ENCODE measurements at places on chromosomes 16 and 17. TPM values are rescaled to one million over a fixed set of nuclear protein-coding genes. Genes with fewer than 3 reads are reported as not detected.

The GCGR gene
- total RNA-seq: not detected

The GLIS2 gene
- total RNA-seq: 13.5 TPM

The PLEKHH3 gene
- total RNA-seq: 22.7 TPM

The TP53TG3C gene
- not detected for total RNA-seq

The TNFRSF17 gene
- total RNA-seq: not detected

DNA sequence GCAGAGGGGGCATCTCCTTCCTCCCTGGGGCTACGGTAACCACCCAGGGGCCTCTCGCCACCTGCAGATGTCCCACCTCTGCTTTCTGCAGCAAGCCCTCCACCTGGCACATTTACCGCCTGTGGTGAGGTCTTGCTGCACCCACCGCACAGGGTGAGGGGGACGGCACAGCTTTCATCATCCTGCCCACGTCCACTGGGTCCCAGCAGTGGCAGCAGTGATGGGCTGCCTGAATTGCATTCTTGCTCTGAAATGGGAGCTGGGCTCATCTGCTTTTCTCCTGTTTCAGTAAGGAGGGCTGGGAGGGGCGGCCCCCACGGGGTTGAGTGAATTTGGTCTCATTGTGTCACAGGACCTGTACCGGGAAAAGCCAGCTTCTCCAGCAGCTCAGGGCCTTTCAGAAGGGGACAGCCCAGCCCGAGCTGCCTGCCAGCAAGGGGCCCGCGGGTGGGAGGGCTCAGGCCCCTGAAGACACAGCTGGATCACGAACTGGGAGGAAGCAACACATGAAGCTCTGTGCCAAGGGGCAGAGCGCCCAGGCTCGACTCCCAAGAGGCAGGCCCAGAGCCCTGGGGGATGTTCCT is 12.7 kb downstream of the DNAAF8 start:
- DNase-seq: no peak

DNA sequence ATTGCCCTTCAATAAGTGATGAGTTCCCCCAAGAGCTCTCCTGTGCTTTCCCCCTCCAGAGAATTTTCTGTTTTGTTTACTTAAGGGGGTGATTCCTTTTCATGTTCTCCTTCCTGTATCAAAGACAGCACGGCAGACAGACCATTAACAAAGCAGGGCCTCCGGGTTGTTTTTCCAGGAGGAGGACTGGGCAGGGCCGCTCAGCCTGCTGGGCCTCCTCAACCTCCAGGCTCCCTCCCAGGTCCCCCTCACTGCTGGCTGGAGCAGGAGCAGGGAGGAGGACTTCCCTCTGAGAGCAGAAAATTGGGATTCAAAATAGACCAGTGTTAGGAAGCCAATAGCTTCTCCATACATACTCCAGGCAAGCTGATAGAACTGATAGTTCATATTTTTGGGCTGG is 20.4 kb downstream of the SDK2 start:
- no peak for DNase-seq

GRCh38 chr16:86490859-86491639 is 19.3 kb upstream of the FOXF1 start:
- DNase-seq: no peak

DNA sequence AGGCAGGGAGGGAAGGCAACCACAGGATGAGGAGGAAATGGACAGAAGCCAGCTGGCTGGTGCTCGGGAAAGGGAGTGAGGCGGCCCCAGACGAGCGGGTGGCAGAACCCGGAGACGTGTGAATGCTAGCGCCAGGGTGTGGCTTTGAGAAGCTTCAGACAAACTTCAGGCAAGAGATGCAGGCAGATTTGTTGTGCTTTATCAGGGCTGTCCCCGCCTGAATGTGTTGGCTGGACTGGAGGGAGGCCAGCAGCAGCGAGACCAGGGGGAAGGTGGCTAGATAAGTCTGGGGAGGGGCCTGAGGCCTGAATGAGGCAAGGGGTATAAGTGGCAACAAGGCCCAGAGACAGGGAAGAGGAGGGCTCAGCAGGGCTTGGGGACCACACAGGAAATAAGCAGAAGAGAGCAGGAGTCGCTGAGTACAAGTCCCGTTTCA is 22.0 kb downstream of the CAMKK1 start:
- no peak for DNase-seq

GRCh38 chr16:56520251-56520577 is 390 bp upstream of the BBS2 start:
- DNase-seq: no peak

DNA sequence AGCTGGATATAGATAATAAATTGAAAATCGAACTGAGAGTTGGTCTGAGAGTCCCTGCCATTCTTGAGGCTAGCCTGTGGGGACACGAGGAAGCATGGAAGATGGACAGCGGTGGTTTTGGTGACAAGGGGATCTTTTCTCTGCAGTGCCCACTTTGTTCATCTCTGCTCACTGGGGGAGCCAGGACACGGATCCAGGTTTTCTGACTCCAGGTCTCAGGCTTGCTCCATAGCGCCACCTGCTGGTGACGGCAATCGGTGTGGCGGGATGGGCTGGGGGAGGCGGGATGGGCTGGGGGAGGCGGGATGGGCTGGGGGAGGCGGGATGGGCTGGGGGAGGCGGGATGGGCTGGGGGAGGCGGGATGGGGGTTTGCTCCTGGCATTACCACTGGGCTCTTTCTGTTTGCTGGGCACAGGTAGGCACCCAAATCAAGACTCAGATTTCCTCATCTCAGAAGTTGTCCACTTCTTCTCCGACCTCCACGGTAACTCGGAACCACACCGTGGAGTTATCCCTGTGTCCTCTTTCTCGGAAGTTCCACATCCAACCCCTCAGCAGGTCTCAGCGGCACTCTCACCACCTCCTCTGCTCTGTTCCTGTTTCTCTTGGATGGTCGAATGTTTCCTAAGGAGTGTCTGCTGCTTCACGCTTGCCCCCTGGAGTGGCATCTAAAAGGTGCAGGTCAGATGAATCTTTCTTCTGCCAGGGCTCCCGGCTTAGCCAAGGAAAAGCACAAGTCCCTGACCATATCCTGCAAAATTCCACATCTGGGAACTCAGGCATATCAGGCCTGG is 142.4 kb downstream of the CYLD start:
- no peak for DNase-seq

DNA sequence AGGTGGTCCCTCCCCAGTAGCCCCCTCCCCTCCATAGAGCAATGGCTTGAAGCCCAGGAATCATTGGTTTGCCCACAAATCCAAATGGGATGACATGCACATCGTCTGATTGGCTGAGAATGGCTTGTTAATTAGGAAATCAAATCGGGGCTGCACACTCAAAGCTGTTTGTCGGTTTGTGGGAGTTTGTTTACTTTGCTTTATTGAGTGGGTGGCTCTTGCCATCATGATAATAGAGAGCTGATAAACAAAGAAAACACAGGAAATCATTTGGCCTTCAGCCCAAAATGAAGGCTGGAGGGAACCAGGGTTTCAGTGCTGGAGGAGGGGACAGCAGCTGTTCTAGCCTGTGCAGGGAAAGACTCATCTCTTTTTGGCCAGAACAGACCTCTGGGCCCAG is 316.3 kb downstream of the CBLN1 start:
- no peak for DNase-seq

DNA sequence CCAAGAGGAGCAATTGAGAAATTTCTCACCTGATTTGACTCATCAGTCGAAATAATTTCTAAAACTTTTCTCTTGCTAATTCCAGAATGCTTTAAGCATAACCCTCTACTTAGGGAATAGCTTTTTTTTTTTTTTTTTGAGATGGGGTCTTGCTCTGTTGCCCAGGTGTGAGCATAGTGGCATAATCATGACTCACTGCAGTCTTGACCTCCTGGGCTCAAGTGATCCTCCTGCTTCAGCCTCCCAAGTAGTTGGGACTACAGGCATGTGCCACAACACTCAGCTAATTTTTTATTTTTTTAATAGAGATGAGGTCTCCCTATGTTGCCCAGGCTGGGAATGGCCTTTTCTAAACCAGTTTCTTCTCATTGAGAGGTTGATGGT is 13.7 kb upstream of the NFATC3 start:
- no peak for DNase-seq

DNA sequence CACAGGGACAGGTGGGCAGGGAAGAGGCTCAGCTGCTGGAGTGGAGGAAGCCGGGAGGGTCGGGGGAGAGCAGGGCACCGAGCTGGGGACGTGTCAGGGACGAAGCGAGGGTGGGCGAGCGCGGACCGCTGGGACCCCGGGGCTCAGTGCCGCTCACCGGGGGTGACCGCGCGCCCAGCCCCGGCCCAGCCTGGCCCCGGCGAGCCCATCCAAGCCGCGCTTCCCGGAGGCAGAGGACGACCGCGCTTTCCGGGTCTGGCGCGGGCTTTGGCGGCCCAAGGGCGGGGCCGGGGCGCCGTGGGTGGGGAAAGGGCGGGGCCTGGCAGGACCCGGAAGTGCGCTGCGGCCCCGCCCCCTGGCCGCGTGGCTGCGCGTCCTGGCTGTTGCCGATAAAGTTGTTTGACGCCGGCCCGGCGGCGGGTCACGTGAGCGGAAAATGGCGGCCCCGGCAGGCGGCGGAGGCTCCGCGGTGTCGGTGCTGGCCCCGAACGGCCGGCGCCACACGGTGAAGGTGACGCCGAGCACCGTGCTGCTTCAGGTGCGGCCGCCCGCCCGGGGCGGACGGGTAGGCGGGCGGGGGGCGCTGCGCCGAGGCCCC is at the start of gene ASPSCR1:
Gene ASPSCR1, plus strand, starts transcription at position 419 of the 598 bp plus-strand sequence. Its CDS starts 18 bp downstream, at position 437.
- DNase-seq: peak; percentile 84

GRCh38 chr16:49919327-49919726 is 63.4 kb upstream of the ZNF423 start:
- no peak for DNase-seq

GRCh38 chr17:65741710-65742109 is 180.3 kb upstream of the AXIN2 start:
- no peak for DNase-seq

DNA sequence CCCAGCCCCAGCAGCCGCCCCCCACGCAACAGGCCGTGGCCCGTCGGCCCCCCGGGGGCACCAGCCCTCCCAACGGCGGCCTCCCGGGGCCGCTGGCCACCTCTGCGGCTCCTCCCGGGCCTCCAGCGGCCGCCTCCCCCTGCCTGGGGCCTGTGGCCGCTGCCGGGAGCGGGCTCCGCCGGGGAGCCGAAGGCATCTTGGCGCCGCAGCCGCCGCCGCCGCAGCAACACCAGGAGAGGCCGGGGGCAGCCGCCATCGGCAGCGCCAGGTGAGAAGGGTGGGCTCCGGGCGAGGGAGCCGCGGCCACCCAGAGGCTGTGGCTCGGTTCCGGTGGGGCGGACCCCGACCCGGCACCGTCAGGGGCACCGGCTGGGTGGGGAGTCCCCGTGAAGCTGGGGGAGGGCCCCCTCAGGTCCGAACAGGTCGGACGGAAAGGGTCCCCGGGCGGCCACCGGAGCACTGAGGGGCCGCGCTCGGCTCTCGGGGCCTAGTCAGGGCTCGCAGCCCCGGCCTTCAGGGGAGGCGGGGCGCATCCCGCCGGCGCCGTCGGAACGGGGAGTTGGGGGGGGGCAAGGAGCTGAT is 583 bp downstream of the ATXN2L start:
- DNase-seq: no peak

GRCh38 chr17:65487161-65487560 is 74.3 kb downstream of the AXIN2 start:
- DNase-seq: no peak

DNA sequence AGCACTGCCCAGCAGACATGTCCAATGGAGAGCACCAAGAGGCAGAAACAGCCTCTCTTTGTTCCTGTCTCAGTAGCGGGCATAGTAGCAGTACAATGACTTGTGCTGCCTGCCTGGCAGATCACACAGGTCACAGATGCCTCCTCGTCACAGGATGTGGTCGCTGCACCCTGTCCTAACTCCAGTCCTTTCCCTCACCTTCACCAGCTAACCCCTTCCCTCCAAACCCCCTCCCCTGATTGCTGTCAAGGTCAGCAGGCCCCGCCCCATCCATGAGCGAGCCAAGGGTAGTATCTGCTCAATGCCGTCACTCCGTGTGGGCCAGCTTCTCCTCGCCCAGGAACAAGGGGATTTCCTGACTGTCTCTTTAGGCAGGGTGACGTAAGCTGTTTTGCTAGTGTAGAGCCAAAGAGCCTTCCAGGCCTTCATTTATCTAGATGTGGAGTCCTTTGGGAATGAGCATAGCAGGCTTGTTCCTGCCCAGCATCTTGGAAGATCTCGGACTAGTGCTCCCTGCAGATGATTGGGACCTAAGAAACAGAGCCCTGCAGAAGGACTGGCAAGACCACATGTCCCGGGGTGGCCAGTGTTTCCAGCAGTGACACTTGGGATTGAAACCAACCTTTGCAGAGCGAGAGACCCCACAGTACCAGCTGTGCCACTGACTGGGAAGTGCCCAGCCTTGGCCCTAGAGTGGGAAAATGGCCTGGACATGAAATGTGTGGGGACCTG is 75.9 kb upstream of the TNRC6C start:
- peak; percentile 65 for DNase-seq

DNA sequence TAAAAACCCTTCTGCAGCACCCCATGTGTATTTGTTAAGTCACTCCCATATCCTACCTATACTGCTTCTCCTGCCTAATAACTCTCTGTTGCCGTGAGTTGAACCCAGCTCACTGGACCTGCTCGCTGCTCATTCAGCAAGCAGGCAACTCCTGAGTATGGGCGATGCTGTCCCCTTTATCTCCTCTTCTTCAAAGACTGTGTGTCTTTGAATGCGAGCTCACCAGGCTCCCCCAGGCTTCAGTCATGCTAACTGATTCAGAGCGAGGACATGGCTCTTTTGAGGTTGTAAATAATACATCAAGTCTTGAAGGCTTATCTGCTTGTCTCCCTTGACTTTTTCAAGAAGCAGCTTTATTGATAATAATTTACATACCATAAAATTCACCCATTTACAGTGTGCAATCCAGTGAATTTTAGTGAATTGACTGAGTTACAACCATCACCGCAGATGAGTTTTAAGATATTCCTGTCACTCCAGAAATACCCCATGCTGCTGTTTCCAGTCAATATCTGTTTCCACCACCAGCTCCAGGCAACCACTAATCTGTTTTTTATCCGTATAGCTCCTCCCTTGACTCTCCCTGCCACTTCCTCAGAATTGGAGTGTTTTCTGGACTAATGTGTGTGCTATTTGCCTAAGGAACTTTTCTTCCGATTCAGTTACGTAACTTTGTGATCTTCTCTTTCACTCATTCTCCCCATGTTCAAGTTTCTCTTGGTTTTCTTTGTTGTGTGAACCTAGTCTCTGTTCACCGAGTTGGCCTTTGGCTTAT is 132.2 kb downstream of the SPECC1 start:
- DNase-seq: no peak

GRCh38 chr16:84973776-84974523 is 37.4 kb downstream of the ZDHHC7 start:
- no peak for DNase-seq

GRCh38 chr16:4892361-4893102 is 44.4 kb downstream of the PPL start:
- DNase-seq: no peak

- no peak for DNase-seq
Measured at GRCh38 chr17:74759243-74759801, 10.9 kb downstream of the NHERF1 start.

GRCh38 chr16:83704656-83705055 is 103.1 kb upstream of the HSBP1 start:
- DNase-seq: no peak

GRCh38 chr16:83932304-83932703 is 20.7 kb upstream of the OSGIN1 start:
- no peak for DNase-seq

- DNase-seq: no peak
Measured at GRCh38 chr17:55622547-55622946, 100.1 kb downstream of the TMEM100 start.

- peak; percentile 40 for DNase-seq
Measured at GRCh38 chr17:14745541-14745940, 444.7 kb downstream of the HS3ST3B1 start.

- no peak for DNase-seq
Measured at GRCh38 chr16:30600215-30600614, 10.0 kb downstream of the ZNF689 start.

GRCh38 chr17:41942626-41943373 is 12.4 kb downstream of the ODAD4 start:
- DNase-seq: no peak

- no peak for DNase-seq
Measured at GRCh38 chr17:33121756-33122155, 130.1 kb downstream of the SPACA3 start.

Data from mammary epithelial cell (primary cell).